Cerebellum (tissue), 4 donors: ENCODE measurements at places on chromosomes 5 and 9.

DNA sequence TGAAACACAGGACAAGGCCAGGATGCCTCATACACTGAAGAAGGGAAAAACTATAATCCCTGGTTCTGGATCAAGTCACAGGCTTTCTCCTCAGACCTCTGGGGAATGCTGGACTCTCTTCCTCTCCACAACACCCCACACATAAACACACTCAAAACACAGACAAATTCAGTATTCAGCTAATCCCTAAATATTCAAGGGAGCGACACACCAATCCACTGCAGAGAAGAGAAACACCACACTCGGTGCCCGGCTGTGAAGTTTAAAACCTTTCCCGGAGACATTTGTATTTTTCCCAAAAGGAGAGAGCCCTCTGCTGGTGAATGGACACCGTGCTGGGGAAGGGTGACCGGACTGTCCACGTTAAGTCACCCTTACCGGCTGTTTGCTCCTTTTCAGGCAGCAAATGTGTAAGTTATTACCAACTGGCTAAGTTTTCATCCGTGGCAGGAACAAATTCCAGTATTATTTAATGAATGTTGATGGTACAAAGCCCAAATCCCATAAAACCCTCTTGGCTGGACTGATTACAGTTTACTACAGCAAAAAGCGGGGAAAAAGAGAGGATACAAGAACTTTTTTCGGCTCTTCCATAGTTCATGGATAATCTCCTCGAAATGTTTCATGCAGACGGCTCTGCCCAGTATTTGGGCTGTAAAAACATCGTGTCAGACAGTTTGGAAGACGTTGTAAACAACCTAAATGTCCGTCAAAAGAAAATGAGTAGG lies 130.9 kb upstream of the SLC30A5 start:
- peak; percentile 65 for DNase-seq

DNA sequence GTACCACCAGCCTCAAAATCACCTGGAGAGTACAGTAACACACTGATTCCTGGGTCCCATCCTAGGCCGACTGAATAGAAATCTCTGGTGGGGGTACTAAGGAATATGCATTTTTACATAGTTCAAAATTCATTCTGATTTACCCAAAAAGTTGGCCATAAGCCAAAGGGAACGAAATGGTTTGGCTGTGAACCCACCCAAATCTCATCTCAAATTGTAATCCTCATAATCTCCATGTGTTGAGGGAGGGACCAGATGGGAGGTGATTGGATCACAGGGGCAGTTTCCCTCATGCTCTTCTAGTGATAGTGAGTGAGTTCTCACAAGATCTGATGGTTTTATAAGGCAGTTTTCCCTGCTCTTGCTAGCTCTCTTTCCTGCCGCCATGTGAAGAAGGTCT lies 31.1 kb downstream of the MEGF9 start:
- DNase-seq: no peak

- DNase-seq: no peak
Observed at GRCh38 chr9:71384343-71384742, 262.9 kb upstream of the TRPM3 start.

DNA sequence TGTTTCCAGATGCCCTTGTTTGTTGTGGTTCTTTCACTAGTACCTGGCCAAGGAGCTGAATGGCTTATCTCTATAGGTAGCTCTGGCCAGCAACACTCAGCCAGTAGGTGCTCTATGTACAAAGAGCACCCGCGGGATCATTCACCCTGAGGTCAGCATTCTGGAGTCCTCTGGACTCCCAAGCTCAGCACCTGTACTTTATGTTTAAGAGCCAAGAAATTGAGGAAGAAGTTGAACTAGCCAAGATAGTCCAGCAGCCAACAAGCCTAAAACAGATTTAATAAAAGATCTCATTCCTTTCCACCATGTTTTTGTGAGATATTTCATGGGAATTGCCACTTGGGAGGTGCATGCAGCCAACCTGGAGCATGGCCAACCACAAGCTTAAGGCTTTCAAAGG lies 242.6 kb upstream of the PAPPA start:
- DNase-seq: no peak

DNA sequence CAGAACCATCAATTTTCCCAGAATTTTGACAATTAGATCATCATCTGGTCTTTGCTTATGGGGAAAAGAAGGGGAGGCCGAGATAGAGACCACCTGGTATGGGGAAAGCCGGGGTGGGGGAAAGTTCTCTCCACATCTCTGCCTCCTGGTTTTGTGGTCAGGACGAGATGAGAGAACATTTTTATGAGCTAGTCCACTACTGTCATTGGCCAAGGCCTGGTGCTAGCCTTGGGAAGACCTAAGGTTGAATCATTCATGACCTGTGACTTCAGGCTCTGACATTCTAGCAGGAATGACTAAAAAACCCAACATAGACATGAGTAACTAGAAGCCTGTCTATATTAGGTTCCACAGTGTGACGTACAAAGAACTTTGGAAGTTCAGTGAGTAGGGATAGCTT lies 135.2 kb downstream of the PTTG1 start:
- no peak for DNase-seq

DNA sequence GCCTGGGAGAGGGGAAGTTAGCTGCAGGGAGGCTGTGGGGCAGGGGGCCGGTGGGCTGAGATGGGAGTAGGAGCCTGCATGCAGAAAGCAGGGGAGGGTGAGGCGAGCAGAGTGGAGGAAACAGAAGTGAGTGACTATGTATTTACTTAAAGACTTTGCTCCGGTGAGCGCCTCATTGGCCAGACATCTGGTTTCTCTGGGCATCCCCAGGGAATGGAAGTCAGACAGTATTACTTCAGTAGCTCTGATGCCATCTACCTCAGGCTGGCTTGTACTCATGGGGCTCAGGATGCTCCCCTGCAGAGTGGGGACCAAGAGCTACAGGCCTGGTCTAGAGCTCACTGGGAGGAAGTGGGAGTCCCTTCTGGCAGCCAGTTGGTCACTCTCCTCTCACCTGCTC lies 78.2 kb upstream of the ARAP3 start:
- no peak for DNase-seq

- no peak for DNase-seq
Observed at GRCh38 chr5:177319913-177320588, 8.4 kb upstream of the MXD3 start.

GRCh38 chr5:180717989-180718388 lies 21.9 kb downstream of the OR2Y1 start:
- DNase-seq: no peak

- no peak for DNase-seq
Observed at GRCh38 chr9:87836536-87836935, 46.1 kb upstream of the SPATA31E1 start.
